ENCODE measurements at places on chromosomes 3 and 15.

- DNase-seq, result no peak
These were observed 14.8 kb upstream of the LCTL start for GRCh38 chr15:66580643-66581042.

GRCh38 chr3:177221744-177222143 is 24.5 kb upstream of the TBL1XR1 start:
- DNase-seq, result no peak

GRCh38 chr3:45574067-45574494 is 20.5 kb upstream of the LIMD1 start:
- no peak for DNase-seq

DNA sequence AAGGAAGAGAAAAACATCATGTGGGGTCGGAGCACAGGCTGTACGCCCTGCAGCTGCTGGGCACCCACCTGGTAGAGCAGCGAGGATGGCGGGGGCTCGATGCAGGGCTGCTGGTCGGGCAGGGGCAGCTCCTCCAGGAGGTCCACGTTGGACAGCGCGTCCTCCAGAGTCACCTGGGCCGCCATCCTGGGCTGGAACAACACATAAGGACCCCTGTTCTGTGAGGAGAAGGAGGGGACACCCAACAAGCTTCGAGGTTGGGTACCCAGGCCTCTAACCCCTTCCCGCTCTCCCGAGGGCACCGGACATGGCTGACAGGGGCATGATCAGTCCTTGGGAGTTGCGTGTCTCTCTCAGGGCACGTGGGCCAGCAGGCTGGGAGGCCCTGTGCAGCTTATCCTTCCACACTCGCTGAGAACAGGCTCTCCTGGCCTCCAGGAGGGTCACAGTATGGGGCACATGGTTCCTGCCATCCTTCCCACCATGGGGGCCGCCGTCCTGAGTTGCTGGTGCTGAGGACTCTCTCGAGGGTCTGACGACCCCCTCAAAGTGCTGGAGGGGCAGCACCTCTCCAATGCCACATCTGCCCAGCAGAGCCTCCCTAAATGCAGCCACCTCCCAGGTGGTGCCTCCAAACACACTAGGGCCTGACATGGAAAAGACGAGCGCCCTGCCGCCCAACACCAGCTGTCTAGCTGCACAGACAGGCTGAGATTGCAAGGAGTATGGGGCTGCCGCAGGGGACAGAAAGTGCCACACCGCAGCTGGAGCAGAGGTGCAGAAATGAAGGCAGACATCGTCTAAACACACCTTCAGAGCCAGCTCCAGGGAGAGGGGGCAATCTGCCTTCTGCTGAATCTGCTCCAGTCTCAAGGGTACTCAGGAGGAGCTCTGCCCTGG is 32.8 kb downstream of the CYFIP1 start:
- no peak for DNase-seq

GRCh38 chr3:56997675-56998074 is 62.8 kb upstream of the SPATA12 start:
- DNase-seq, result no peak

- no peak for DNase-seq
These were observed 129.5 kb upstream of the ACP3 start for GRCh38 chr3:132187746-132188145.

DNA sequence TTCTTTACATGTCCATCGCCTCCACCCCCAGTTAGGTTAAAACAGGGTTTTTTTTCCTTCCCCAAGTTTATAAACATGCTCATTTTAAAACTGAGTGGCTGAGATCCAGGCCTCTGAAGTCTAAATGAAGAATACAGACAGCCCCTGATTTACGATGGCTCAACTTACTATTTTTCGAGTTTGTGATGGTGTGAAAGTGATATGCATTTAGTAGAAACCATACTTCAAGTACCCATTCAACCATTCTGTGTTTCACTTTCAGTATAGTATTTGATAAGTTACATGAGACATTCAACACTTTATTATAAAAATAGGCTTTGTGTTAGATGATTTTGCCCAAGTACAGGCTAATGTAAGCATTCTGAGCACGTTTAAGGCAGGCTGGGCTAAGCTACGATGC is 30.5 kb upstream of the GNB5 start:
- DNase-seq, result no peak

GRCh38 chr3:105997800-105998526 is 129.2 kb upstream of the CBLB start:
- no peak for DNase-seq

GRCh38 chr3:173403376-173403775 is 5.8 kb downstream of the NLGN1 start:
- no peak for DNase-seq

- DNase-seq, result no peak
These were observed 290.9 kb downstream of the C3orf38 start for GRCh38 chr3:88440701-88441100.

DNA sequence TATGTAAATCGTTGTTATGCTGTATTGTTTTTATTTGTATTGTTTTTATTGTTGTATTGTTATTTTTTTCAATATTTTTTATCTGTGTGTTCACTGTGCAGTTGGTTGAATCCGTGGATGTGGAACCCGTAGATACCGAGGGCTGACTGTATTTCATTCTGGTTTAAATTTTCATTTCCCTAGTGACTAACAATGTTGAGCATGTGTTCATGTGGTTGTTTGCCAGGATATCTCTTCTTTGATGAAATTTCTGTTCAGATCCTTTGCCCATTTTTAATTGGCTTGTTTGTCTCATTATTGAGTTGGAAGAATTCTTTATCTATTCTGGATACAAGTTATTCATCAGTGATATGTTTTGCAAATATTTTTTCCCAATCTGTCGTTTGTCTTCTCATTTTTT is 29.7 kb downstream of the STOML1 start:
- no peak for DNase-seq

DNA sequence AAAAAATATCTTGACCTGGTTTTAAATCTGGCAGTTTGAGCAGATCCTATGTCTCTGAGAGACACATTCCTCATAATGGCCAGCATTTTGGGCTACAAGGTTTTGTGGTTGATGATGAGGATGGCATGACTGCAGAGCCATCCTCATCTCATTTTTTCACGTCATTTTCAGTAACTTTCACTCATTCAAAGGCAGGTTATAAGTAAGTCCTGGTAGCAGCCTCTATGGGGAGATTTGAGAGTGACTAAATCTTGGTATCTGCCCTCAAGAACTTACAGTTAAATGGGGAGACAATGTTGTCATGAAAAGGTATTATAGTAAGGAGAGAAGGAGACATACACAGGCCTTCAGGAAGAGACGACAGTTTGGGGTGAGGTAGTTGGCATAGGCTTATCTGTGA is 14.5 kb downstream of the TIGIT start:
- no peak for DNase-seq

DNA sequence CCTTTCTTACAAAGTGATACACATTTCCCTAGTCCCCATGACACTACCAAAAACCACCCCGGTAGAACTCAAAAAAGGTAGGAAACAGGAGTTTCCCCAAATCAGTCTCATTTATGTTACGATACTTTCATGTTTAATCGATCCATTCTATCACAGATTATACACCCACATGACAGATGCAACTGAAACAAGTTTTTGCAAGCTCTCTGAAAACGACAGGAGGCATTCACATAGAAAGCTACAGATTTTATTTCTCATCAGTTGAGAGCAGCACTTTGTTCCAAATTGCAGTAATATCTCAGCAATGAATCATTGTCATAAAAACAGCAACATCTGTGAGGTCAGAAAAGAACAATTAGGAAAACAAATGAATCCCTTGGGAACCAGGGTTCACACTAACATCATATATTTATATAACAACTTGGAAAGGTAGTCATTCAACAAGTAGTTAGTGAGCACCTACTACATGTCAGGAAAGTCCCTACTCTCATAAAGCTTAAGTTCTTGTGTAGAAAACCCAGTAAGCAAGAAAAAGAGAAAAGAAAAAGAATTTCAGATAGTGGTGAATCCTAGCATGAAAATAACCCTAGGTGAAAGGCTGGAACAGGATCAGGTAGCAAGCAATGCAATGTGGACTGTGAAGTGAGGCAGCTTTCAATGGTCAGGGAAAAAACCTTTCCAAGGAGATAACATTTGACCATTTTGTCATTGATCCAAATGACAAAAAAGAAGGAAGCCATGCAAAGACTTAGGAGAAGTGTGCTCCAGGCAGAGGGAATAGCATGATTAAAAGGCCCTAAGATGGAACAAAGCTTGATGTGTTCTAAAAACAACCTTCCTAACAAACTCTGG is 8.3 kb downstream of the PLD1 start:
- no peak for DNase-seq

DNA sequence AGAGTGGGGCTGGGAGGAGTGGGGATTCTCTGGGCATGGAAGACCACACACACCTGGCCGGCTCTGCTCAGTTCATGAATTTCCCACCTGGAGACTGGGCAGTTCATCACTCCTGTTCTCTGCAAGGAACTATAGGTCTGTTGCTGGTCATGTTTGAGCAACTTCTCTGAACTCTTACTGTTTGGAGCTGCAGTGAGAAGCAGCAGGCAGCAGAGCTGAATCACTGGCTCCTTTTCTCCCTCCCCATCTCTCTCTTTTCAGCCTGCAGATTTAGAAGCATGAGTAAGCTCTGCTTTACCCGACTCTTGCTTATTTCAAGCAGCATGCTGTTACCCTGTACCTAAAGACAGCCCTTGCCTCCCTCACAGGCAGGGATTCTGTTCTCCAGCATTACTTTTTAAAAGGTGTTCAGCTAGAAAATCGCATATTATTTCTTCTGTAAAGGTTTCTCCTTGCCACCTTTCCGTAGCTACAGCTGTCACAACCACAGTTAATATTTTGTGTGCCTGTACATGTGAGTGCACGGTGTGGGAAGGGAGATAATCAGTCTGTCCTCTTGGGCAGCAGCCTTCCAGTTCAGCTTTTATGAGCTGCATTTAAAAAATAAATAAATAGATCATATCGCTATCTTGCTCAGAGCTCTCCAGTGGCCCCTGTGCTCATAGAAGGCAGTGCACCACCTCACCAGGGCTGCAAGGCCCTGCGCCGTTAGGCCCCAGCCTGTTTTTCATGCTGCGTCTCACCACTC is 131.6 kb downstream of the CHCHD6 start:
- no peak for DNase-seq

DNA sequence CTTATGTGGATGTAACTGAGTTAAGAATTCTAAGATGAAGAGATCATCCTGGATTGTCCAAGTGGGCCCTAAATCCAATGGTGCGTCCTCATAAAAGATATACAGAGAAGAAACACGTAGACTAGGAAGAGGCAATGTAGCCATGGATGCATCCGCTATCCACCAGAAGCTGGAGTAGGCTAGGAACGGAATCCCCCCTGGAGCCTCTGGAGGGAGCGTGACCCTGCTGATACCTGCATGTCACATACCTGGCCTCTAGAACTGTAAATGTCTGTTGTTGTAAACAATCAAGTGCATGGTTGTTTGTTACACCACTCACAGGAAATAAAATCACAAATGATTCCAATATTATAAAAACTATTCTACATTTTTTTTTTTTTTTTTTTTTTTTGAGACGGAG is 254.5 kb upstream of the RORA start:
- no peak for DNase-seq

DNA sequence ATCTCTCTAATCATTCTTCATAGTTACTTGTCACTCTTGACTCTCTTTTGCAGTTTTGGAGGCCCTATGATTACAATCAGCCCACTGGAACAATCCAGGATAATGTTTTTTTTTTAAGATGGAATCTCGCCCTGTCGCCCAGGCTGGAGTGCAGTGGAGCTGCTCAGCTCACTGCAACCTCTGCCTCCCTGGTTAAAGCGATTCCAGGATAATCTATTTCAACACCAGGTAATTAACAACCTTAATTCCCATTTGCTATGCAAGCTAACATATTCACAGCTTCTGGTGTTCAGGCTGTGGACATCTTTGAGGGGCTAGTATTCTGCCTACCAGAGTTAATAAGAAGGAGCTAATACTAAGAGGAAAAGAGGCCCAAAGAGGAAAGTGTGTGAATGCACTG is 1.1 kb upstream of the BLOC1S6 start:
- no peak for DNase-seq

GRCh38 chr3:18533039-18533438 is 107.9 kb upstream of the SATB1 start:
- DNase-seq, result no peak

DNA sequence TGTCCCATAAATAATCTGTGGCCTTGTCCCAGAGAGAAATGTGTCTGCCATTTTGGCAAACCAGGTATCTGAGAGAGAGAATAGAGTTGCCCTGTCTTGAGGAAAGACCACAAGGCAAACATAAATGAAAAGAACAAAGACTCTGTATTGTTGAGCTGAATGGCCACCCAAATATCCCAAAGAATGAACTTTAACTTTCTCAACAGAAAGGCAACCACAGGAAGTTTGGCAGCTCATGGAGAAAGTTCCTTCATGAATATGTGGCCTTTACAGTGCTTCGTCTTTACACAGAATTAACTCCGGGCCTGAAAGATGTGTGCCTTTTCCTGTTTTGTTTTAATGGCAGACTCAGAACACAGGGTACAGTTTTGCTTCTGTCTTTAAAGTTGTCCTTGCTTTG is 41.4 kb upstream of the THBS1 start:
- no peak for DNase-seq

DNA sequence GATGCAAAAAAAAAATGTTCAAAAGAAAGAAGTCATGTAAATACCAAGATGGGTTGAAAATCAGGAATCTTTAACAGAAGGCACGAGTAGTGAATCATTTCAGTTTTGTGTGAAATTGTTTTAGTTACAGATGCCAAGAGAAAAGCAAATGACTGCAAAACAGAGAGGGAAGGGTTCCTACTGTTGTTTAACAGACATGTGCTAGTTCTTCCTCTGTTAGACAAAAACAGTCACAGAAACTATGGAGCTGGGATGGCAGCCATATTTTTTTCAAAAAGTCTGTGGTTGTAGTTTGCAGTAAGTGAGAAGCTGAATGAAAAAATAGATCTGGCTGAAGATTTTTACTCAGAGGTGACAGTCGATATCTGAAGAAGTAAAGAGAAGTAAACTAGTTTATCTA is 511.9 kb downstream of the ZIC1 start:
- DNase-seq, result no peak

- no peak for DNase-seq
These were observed 165.1 kb upstream of the ATP10A start for GRCh38 chr15:26028086-26028740.

GRCh38 chr15:56765251-56765650 is 31.9 kb upstream of the ZNF280D start:
- no peak for DNase-seq

DNA sequence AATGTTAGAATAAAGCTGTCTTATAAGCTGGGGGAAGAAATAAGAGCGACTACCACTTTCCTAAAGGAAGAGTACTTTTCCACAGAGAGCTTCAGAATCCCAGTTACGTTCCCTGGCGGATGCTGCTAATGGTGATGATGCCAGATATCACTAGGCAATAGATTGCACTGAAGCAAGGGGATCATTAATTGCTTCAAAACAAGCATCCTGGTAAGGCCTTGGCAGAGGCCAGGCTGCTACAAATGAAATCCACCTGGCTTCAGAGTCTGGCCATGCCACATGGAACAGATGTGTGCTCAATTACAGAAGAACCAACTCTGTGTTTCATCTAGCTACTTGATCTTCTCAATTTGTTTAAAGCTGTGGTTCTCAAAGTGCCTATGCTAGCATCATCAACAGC is 129.2 kb upstream of the IL12A start:
- no peak for DNase-seq

GRCh38 chr3:172581757-172582166 is 58.5 kb upstream of the TNFSF10 start:
- DNase-seq, result no peak

GRCh38 chr15:83643201-83643600 is 10.7 kb upstream of the ADAMTSL3 start:
- no peak for DNase-seq
